Activated T-helper 1 cell treated with anti-CD3 and anti-CD28 coated beads, Interleukin-2, amount 50 U/mL, for 16 hours (primary cell): ENCODE measurements at places on chromosomes 3 and 15.

- no peak for DNase-seq
Observed at GRCh38 chr3:197478746-197479668, 76.8 kb downstream of the BDH1 start.

GRCh38 chr3:36792342-36792741, 28.0 kb upstream of the DCLK3 start:
- no peak for DNase-seq

DNA sequence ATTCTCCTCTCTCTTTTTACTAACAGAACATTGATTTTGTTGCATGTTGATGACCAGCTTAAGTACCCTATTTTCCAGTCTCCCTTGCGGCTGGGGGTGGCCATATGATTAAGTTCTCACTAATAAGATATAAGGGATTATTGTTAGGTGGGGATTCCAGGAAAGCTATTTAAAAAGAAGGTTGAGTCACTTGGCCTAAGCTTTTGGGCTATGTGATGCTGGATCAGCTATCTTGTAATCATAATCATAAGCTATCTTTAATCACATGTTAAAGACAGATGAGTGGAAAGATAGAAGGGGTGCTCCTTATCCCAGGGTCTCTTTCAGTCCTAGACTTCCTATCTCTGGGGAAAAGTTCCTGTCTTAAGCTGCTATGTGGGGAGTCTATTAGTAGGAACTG, 59.9 kb downstream of the CGNL1 start:
- no peak for DNase-seq

DNA sequence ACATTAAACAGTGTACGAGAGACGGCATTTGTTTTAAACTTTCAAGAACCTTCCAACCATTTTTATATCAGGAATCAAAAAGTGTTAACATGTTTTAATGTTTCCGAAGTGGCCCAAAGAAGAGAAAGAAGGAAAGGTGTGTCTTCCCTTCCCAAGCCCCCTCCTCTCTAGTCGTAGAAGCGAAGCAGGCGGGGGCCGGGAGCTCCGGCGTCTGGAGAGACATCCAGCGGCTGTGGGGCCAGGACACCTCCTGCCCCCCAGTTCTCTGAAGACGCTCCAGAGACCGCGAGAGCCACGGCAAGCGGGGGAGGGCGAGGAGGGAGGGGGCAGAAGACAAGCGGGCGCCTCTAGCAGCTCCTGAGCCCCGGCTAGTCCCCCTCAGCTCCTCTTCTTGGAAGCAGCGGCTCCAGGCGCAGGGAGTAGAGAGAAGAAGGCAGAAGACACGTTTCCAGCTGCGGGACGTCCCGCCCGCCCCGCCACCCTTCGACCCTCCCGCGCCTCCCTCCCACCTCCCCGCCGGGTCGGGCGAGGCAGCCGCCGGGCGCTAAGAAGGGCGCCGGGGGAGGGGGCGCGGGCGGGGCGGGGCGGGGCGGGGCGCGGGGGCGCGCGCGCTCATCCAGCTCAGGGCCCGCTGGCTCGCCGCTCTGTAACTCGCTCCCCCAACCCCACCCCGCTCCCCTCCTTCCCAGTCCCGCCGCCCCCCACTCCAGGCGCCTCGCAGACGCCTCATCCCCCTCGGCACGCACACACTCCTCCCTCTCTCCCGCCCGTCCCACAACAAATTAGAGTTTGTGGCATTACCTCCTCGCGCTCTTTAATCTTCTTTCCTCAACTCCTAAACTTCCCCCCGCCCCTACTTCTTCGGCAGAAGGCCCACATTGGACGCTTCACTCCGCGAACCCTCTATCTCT, at the start of gene ZBTB20:
TSS of gene ZBTB20 (minus strand) at position 871 of the 911 bp plus-strand sequence.
- peak; percentile 47 for DNase-seq

GRCh38 chr3:6860954-6861624, at the start of gene GRM7:
Gene GRM7, plus strand, starts transcription at chr3:6861115.
- DNase-seq = no peak

GRCh38 chr15:65903296-65904073, 34.2 kb downstream of the RAB11A start:
- DNase-seq = no peak

DNA sequence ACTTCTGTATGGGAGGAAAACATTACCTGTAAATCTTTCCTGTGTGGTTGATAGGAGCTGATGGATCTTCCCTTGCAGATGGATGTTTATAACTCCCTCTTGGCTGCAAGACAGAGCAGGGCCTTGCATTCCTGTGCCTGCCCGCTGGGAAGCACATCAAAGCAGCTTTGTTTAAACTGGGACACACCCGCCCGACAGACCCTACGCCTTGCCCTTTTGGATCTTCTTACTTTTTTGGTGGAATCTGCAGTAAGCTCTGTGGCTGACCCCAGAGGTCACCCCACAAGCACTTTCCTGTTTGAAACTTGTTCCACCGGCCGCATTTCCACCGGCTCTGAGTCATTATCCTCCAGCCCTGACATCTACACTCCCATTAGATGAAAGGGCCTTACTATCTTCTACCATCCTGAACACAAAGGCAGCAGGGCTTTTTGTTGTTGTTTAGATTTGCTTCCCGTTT, 244.1 kb upstream of the STT3B start:
- DNase-seq = no peak

DNA sequence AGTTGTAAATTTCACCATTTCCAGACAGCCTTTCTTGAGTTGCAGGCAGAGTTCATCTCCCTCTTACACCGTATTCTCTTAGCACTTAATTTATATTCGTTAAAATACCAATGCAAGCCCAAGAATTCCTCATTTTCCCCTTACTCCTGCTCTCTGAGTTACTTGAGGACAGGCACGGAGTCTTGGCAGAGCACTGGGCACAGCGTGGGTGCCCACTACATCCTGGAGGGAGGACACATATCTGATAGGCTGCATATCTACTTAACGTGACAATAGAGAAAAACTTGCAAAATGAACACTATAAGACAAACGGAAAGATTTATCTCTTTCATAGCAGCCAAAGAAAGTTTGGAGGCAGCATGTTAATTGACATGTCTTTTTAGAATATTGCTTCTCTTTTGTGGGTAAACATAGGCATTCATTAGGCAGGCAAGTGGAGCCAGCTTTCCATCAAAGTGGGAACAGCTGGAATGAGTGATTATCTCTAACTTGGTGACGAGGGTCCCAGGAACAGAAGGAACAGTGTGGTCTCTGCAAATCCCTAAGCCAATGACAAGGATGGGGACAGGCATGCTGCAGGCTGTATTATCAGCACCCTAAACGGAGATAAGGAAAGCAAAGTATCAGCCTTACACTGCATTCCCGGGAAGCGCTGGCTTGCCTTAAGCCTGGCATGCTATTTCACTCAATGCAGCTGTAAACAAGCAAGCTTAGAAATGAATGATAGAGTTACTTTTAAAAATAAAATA, 116.5 kb downstream of the RTP4 start:
- DNase-seq = no peak
